Astrocyte of the hippocampus (primary cell): ENCODE measurements at places on chromosomes 2 and 18.

DNA sequence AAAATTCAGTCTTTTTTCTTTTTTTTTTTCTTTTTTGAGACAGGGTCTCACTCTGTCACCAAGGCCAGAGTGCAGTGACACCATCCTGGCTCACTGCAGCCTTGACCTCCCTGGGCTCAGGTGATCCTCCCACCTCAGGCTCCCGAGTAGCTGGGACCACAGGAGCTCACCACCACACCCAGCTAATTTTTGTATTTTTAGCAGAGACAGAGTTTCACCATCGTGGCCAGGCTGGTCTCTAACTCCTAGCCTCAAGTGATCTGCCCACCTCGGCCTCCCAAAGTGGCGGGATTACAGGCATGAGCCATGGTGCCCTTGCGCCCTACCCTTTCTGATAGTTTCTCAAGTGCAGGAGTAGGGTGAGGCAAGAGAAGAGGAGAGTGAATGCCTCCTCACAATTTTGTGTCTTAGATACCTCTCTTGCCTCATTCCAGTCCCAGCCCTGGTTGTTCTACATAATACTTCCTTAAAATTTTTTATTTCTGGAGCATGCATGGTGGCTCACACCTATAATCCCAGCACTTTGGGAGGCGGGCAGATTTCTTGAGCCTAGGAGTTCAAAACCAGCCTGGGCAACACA is 68.2 kb upstream of the CAB39 start:
- no peak for DNase-seq

GRCh38 chr2:240626531-240627300 is 1.4 kb downstream of the GPR35 start:
- DNase-seq = no peak

- DNase-seq = no peak
Observed at GRCh38 chr18:35326695-35327387, 17.4 kb downstream of the ZNF24 start.

DNA sequence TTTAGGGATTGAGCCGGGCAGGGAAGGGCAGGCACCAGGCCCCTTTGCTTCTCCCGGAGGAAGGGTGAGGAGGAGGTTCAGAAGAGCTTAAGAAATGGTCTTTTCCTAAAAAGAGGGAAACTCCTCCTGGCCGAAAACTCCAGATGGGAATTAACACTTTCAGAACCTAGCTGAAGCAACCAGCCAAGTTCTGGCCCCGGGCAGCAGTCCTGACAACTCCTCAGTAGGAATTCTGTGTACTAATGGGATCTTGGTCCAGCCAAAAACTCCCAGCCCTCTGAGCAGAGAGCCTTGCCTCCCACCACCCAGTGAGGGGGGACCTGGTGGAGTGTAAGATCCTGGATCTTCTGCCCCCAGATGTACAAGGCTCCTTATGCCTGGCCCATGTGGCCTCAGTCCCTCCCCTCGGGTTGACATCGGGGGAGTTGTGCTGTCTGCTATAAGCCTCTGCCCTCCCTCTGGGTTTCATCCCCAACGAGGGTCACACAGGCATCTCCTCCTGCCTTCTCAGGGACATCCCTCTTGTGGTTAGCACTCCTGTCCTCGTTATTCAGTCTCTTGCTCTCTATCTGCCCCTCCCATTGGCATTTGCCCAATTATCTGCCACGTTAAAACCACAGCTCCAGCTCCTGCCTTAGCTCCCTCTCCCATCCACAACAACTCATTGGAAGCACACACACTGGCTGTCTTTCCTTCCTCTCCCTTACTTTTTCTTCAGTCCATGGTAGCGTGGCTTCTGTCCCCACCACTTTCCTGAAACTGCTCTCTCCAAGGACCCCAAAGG is 184.6 kb downstream of the CYP26B1 start:
- peak; percentile 40 for DNase-seq

DNA sequence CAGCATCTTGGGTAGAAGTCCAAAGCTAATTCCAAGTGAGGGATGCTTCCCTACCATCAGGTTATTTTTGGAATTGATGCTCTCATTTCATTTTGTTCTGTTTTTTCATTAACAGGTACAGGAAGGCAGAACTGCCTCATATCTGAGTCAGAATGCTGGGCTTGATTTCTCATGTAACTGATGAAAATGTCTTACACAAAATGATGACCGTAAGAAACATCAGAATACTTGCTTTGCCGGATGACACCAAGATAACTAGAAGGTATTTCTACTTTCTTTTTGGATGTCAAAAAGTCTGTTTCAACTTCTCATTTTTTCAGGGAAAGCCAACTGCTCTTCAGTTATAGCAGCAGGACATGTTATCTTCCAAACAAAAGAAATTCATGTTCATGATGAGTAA is 62.6 kb downstream of the ETAA1 start:
- DNase-seq = no peak

GRCh38 chr2:212730994-212731393 is 192.4 kb upstream of the ERBB4 start:
- DNase-seq = no peak

GRCh38 chr2:202147775-202148174 is 74.7 kb downstream of the KIAA2012 start:
- DNase-seq = no peak

- DNase-seq = no peak
Observed at GRCh38 chr2:174376967-174377366, 18.6 kb upstream of the SCRN3 start.

GRCh38 chr2:98269830-98270229 is 76.4 kb upstream of the CNGA3 start:
- peak; percentile 29 for DNase-seq

DNA sequence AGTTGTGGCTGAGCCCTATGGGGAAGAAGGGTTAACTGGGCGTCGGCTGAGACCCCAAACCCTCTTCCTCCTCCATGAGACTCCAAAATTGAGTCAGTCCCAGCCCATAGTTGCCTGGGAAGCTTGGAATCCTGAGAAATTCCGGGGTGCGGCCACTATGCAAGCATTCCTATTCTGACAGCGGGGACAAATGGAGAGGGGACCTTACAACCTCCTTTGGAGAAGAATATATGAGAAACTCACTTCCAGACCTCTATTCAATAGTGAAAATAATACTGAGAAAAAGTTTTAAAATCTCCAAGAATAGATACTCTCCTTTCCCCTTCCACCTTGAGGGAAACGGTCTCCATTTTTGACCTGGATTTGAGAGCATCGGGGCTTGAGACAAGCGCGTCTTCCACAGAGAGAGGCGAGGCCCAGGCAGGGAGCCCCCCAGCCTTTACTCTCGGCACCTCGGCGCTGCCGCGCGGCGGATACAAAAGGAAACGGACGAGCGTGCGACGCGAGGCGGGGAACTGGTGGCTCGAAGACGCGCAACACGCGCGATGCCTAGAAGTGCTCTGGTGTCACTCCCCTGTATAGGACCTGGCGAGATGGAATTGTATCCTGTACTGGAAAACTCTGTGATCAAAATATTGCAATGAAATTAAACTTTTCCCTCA is 11.1 kb downstream of the NR4A2 start:
- DNase-seq = peak; percentile 45

GRCh38 chr2:203578759-203579643 is 43.9 kb upstream of the RAPH1 start:
- peak; percentile 65 for DNase-seq

GRCh38 chr18:37430357-37431076 is 135.1 kb downstream of the CELF4 start:
- DNase-seq = no peak

GRCh38 chr2:145764631-145765030 is 1244.7 kb upstream of the ZEB2 start:
- DNase-seq = peak; percentile 37
